ENCODE measurements at places on chromosomes 4 and X.

DNA sequence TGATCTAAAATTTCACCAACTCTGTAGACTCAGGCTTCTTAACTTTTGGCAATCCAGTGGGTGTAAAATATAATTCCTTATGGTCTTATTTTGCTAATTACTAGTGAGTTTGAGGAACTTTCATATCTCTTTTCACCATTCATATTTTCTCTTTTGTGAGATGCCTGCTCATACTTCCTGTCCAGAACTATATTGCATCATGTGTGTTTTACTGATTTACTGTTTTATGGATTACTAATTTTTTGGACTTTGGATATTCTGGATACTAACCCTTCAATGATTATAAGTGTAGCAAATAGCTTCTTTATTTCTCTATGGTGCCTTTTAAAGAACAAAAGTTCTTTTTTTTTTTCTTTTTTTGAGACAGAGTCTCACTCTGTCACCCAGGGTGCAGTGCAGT is 20.6 kb downstream of the GSX2 start:
- no peak for DNase-seq

DNA sequence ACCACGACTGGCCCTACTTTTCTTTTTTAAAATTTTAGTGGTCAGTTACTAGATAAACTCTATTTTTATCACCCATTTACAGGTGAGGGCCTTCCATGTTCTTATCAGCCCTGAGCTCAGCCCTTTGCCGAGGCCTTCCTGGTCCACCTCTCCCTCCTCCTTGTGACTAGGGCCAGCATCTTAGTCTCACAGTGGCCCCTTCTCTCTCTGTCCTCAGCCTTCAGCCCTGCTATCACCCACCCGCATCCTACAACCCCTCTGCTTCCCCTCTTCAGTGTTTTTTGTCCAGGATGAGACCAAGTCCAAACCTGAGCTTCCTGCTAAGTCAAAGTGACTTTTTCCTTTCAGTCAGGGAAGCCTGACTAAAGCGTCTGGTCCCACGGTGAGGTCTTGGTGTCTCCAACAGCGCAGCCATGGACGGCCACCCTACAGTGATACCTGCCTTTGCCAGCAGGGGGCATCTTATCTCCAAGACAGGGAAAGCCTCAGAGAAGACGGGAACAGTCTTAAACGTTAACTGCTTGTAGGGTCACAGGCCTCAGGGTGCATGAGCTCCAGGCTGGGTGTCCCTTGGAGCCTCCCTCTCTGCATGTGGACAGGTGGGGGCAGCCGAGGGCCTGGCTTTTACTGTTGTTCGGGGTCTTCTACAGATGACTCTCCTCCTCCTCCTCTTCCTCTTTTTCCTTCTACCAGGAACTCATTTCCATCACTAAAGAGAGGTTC is 11.7 kb upstream of the GAGE10 start:
- DNase-seq: peak; percentile 60

GRCh38 chr4:159297091-159297490 is 194.2 kb downstream of the RAPGEF2 start:
- no peak for DNase-seq

GRCh38 chr4:151329217-151330007 is 4.0 kb upstream of the SH3D19 start:
- no peak for DNase-seq

- no peak for DNase-seq
These were observed 150.9 kb upstream of the RASGEF1B start for GRCh38 chr4:81622474-81623184.

DNA sequence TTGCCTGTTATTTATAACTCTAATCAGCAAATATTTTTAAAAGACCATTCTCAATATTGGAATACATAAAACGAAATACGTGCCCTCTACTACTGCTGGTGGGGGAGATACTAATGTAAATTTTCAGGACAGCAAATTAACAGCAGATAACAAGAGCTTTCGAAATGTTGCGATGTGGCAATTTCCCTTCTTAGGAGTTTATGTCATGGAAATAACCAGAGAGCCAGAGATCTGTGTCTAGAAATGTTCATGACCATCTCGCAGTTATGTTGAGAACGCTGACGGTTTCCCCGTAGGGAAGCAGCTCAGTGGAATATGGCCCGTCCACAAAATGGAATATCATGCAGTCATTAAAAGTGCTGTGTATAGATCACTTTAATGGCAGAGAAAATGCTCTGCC is 238.4 kb upstream of the PSAPL1 start:
- DNase-seq: no peak

DNA sequence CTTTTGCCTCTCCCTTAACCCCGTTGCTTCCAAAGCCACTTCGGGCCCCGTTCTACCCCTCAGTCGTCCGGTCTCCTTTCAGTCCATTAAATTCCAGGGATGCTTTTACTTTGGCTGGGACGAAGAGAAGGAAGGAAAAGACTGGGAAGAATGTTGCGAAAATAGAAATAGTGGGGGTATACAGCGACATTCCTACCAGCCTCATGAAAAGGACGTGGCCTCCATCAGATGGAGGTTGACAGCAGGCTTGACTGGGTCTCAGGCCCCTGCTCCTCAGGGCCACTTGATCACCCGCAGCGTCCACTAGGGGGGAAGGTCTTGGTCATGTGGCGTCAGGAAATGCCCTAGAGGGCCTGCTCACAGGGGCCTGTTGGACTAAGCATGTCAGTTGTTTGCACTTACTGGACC is 657 bp upstream of the ANKRD50 start:
- DNase-seq: peak; percentile 2

DNA sequence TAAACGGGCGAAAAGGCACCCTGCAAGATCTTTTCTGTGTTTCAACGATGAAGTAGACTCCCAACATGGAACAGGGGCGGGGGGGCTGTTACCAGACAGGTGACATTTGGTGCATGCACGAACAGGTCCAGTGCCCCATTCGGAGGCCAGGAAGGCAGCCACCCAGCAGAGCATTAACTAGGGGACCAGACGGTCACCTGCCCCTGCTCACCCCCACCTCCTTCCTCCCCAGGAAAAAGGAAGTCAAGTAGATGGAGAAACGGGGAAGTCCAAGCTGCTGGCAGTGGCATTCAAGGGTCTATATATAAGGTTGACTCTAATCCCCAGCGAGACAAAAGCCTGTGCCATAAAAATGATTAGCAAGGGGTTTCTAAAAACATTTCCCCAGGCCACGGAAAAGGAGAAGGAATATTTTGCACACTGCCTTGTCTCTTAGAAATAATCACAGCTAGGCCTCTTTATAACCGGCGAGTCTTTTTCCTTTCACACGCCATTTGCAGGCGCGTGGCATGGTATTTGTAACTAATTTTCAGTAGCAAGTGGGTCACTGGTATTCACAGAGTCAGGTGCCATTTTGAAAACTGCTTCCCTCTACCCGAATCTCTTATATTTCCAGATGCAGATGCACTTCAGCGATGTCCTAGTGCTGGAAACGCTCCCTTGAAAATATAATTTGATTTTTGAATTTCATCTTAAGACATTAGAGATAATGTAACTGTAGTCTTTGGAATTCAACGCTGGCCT is 1.2 kb upstream of the TMSB4X start:
- peak; percentile 63 for DNase-seq

DNA sequence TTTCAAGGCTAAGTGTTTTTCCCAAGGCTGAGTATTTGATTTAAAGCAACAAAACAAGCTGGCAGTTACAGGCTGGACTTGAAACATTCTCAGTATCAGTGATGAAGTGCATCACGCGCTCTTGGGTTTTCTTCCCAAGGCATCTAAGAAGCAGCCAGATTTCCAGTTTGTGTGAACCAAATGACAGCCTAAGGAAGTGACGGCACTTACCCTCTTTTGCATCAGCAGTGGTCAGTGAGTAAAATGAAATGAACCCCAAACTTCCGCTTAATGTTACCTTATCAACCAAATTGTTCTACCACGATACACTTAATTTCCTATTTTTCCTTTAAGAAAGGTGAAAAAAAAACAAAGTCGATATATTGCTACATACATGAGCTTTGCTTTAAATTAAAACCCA is 15.8 kb upstream of the GYPE start:
- no peak for DNase-seq
